ENCODE measurements at places on chromosomes 12 and 14. TPM values are rescaled to one million over a fixed set of nuclear protein-coding genes. Genes with fewer than 3 reads are reported as not detected.
A peak's percentile ranks its signal among the peaks of the same experiment; 100 is the strongest.

The GPR84 gene
- not detected for total RNA-seq

GRCh38 chr12:98149270-98149669 is 366.1 kb upstream of the TMPO start:
- H3K27me3 ChIP-seq = no peaks in the 10 kb centered on the region
- H3K27ac ChIP-seq = no peak overlapping the region
- no peaks in the 10 kb centered on the region for H3K36me3 ChIP-seq
- no peak for DNase-seq

GRCh38 chr14:92323916-92324818 is 1.2 kb downstream of the SLC24A4 start:
- H3K36me3 ChIP-seq = no peaks in the 10 kb centered on the region
- H3K4me3 ChIP-seq = no peak overlapping the region

The TNFRSF1A gene
- 157 TPM for total RNA-seq

The AQP5 gene
- under 0.01 TPM for total RNA-seq

GRCh38 chr12:5391653-5392052 is 40.3 kb upstream of the NTF3 start:
- no peaks in the 10 kb centered on the region for H3K4me1 ChIP-seq
- H3K27ac ChIP-seq = no peak overlapping the region
- no peaks in the 10 kb centered on the region for H3K27me3 ChIP-seq

The MDGA2 gene
- total RNA-seq = not detected

The KLRF2 gene
- not detected for total RNA-seq

- no peaks in the 10 kb centered on the region for H3K27me3 ChIP-seq
- H3K27ac ChIP-seq = no peak overlapping the region
- H3K4me3 ChIP-seq = no peak overlapping the region
- no peaks in the 10 kb centered on the region for H3K4me1 ChIP-seq
- DNase-seq = no peak
- H3K36me3 ChIP-seq = peaks cover 6% of the 10 kb centered on the region
These were observed 38.8 kb downstream of the FBXO21 start for GRCh38 chr12:117151403-117152031.

DNA sequence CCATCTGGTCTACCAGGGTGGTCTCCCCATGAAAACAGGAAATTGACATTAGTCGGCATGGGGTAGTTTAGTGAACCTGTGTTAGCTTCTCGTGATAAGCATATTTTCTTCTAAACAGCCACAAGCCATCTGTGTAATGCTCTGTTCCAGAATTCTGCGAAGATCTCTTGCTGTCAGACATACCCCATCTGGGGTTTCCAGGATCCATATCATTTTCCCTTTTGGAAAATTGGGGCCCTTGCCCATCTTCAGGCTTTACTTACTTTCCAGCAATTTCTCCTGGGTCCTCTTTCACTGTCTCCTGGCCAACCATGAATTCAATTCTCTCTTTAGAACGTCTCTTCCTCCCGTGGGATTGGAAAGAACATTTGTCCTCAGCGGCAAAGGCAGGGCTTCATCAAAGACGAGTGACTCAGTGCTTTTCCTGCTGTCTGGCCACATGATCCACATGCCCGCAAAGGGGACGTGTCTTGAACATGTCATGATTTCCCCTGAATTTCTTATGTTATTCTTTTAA is 21.4 kb upstream of the NCOR2 start:
- peak; percentile 87 for DNase-seq
- no peaks in the 10 kb centered on the region for H3K36me3 ChIP-seq
- H3K4me1 ChIP-seq = peaks cover 3% of the 10 kb centered on the region

- no peaks in the 10 kb centered on the region for H3K36me3 ChIP-seq
- no peak overlapping the region for H3K27ac ChIP-seq
- H3K4me1 ChIP-seq = no peaks in the 10 kb centered on the region
- no peak overlapping the region for H3K4me3 ChIP-seq
- peaks cover 13% of the 10 kb centered on the region for H3K27me3 ChIP-seq
These were observed 3.4 kb upstream of the RNASE7 start for GRCh38 chr14:21038441-21039422.

The KCNH3 gene
- 0.17 TPM for total RNA-seq

The VDR gene
- 9.8 TPM for total RNA-seq

GRCh38 chr12:23083267-23083666 is 458.3 kb downstream of the ETNK1 start:
- no peak overlapping the region for H3K27ac ChIP-seq
- peak; percentile 91 for DNase-seq
- no peak overlapping the region for H3K4me3 ChIP-seq
- peaks cover 5% of the 10 kb centered on the region for H3K4me1 ChIP-seq

DNA sequence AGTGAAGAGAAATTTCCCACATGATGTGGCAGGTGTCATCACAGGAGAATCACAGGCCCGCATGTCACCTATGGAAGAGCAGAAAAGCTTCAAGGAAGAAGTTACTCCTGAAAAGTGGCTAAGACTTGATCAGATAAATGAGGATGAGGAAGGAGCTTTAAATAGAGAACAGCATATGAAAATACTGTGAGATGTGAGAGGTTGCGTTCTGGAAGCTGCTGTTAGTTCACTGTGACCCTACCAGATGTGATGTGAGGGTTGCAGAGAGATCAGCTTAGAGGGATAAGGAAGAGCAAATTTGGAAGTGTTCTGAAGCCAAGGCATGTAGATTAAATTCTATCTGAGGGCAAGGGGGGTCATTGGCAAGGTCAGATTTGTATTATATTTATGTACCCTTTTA is 17.1 kb downstream of the ERP27 start:
- no peak overlapping the region for H3K27ac ChIP-seq
- H3K4me3 ChIP-seq = no peak overlapping the region
- no peaks in the 10 kb centered on the region for H3K27me3 ChIP-seq
- no peaks in the 10 kb centered on the region for H3K36me3 ChIP-seq
- DNase-seq = no peak

GRCh38 chr12:52615912-52616311 is 2.4 kb downstream of the KRT73 start:
- H3K36me3 ChIP-seq = no peaks in the 10 kb centered on the region
- H3K27me3 ChIP-seq = no peaks in the 10 kb centered on the region
- H3K4me1 ChIP-seq = no peaks in the 10 kb centered on the region

GRCh38 chr12:19482551-19483109 is 43.3 kb downstream of the AEBP2 start:
- no peak overlapping the region for H3K27ac ChIP-seq
- no peak overlapping the region for H3K4me3 ChIP-seq
- H3K36me3 ChIP-seq = peaks cover 2% of the 10 kb centered on the region
- no peak for DNase-seq
- H3K4me1 ChIP-seq = no peaks in the 10 kb centered on the region
- no peaks in the 10 kb centered on the region for H3K27me3 ChIP-seq

GRCh38 chr12:90622431-90622830 is 332.5 kb downstream of the CCER1 start:
- no peaks in the 10 kb centered on the region for H3K4me1 ChIP-seq
- H3K4me3 ChIP-seq = no peak overlapping the region
- peak; percentile 37 for DNase-seq
- H3K27me3 ChIP-seq = no peaks in the 10 kb centered on the region
- no peaks in the 10 kb centered on the region for H3K36me3 ChIP-seq

- no peak overlapping the region for H3K27ac ChIP-seq
- H3K4me3 ChIP-seq = no peak overlapping the region
- DNase-seq = no peak
- H3K4me1 ChIP-seq = no peaks in the 10 kb centered on the region
- H3K36me3 ChIP-seq = no peaks in the 10 kb centered on the region
These were observed 4.5 kb upstream of the KLHL33 start for GRCh38 chr14:20440465-20440864.

The DCP1B gene
- total RNA-seq = 11.3 TPM

- H3K27me3 ChIP-seq = peaks cover 2% of the 10 kb centered on the region
- H3K36me3 ChIP-seq = no peaks in the 10 kb centered on the region
- H3K27ac ChIP-seq = no peak overlapping the region
- no peak overlapping the region for H3K4me3 ChIP-seq
- no peaks in the 10 kb centered on the region for H3K4me1 ChIP-seq
These were observed 10.2 kb downstream of the TRPV4 start for GRCh38 chr12:109822951-109823411.

The TBX5 gene
- 16.8 TPM for total RNA-seq

- no peaks in the 10 kb centered on the region for H3K4me1 ChIP-seq
- H3K27ac ChIP-seq = no peak overlapping the region
- no peaks in the 10 kb centered on the region for H3K27me3 ChIP-seq
- no peak overlapping the region for H3K4me3 ChIP-seq
These were observed 293.7 kb downstream of the BTG1 start for GRCh38 chr12:91851741-91852477.

The YAF2 gene
- total RNA-seq = 9.0 TPM

DNA sequence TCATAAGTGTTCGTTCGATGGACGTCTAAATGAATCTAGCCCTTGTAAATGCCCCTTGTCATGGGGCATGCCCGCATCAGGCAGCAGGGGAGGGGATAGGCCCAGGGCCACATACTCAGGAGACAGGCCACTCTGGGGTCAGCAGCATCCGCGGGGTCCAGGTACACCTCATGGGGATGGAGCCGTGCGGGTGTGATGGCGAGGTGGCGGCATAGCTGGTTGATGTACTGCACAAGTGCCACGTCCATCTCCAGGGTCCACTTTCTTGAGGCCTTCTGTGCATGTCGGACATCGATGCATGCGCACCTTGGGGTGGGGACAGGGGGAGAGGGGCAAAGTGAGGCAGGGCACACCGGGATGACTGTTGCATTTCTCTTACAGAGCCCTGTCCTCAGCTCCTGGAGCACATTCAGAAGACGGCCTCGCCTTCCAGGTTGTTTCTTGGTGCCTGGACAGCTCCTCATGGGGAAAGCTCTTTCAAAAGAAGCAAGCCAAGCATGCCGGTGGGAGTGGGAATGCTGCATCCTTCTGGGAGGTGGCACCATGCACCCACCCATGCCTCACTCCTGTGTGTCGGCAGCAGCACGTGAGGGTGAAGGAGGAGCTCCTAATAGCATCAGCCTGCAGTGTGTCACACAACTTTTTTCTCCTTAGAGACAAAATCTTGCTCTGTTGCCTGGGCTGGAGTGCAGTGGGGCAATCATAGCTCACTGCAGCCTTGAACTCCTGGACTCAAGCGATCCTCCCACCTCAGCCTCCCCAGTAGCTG is 47.4 kb downstream of the TRAFD1 start:
- no peaks in the 10 kb centered on the region for H3K27me3 ChIP-seq
- H3K4me1 ChIP-seq = no peaks in the 10 kb centered on the region
- H3K27ac ChIP-seq = no peak overlapping the region
- H3K4me3 ChIP-seq = no peak overlapping the region
- no peak for DNase-seq

- peaks cover 19% of the 10 kb centered on the region for H3K27me3 ChIP-seq
- no peaks in the 10 kb centered on the region for H3K36me3 ChIP-seq
- no peak overlapping the region for H3K4me3 ChIP-seq
- no peaks in the 10 kb centered on the region for H3K4me1 ChIP-seq
These were observed 65.6 kb downstream of the TESC start for GRCh38 chr12:117033382-117034221.

- H3K4me1 ChIP-seq = no peaks in the 10 kb centered on the region
- DNase-seq = no peak
- no peak overlapping the region for H3K27ac ChIP-seq
- no peaks in the 10 kb centered on the region for H3K27me3 ChIP-seq
These were observed 893.4 kb upstream of the TMEM132C start for GRCh38 chr12:127373559-127373958.

GRCh38 chr12:67720351-67720856 is 71.9 kb downstream of the DYRK2 start:
- H3K27me3 ChIP-seq = no peaks in the 10 kb centered on the region
- H3K4me3 ChIP-seq = no peak overlapping the region
- DNase-seq = peak; percentile 69
- peaks cover 2% of the 10 kb centered on the region for H3K4me1 ChIP-seq

The HOXC5 gene
- total RNA-seq = not detected

The TMEM63C gene
- total RNA-seq = not detected

The HOXC12 gene
- total RNA-seq = not detected

DNA sequence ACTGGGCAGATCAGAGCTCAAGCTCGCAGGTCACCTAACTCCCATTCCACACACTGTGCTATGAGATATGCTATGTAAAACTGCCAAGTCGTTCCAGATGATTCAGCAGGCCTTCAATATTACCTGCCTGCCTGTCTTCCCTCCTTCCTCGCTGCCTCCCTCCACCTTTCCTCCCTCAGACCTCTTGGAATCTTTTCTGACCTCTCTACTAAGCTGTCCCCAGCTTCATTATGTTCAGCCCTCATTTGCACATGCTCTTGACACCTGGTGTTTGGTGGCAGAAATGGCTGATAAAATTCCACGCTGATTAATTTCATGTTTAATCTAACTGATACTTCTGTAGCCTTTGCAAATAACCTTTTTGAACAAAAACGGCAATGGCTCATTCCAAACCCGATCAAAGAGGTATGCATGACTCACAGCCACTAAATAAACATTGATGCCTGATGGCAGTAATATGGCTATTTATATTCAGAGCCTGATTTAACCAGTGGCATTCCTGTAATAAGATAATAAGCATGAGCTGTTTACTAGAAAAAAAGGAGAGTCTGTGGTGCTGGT is 130.8 kb upstream of the EGLN3 start:
- H3K27ac ChIP-seq = no peak overlapping the region
- H3K36me3 ChIP-seq = no peaks in the 10 kb centered on the region
- H3K27me3 ChIP-seq = no peaks in the 10 kb centered on the region

GRCh38 chr12:76711241-76711640 is 52.7 kb upstream of the ZDHHC17 start:
- peaks cover 2% of the 10 kb centered on the region for H3K4me1 ChIP-seq
- no peak overlapping the region for H3K27ac ChIP-seq
- peak; percentile 34 for DNase-seq
- no peaks in the 10 kb centered on the region for H3K36me3 ChIP-seq
- H3K4me3 ChIP-seq = no peak overlapping the region
- no peaks in the 10 kb centered on the region for H3K27me3 ChIP-seq

DNA sequence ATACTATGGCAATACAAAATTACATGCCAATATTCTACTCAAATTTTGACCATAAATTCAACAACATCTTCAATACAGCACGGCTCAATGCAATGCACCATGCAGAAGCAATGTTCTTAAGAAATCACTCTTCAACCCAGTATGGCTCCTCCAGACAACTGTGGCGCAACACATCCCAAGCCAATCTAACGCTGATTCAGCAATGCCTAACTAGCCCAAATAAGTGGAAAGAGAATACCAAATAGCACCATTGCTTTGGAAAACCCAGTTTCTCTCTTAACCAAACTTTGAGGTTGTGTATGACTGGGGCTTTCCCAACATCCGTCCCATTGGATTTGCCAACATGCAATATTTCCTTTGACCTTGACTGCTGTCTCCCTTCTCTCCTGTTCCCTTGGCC is 211.1 kb upstream of the TBX3 start:
- no peak overlapping the region for H3K4me3 ChIP-seq
- H3K4me1 ChIP-seq = no peaks in the 10 kb centered on the region
- no peak overlapping the region for H3K27ac ChIP-seq
- H3K27me3 ChIP-seq = no peaks in the 10 kb centered on the region
- H3K36me3 ChIP-seq = no peaks in the 10 kb centered on the region
- DNase-seq = no peak
